ENCODE measurements at places on chromosomes 4 and X.

DNA sequence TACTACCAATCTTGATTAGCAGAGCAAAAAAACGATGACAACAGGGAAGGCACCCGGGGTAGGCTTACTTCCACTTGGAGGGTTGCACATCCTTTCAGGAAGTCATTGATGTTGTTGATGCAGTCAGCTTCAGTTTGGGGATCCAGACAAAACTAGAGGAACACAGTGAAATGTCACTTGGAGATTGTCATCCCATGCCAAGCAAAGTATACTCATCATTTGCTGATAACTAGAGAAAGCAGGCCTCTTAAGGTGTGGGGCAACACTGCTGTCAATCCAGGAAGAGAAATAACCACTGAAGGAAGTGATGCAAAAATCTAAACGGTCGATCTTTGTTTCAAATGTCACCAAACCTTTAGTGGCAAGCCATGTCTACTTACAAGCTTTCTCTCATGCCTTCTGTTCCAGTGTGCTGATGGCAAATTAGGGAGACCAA lies 1.4 kb downstream of the ARHGEF6 start:
- DNase-seq = no peak

DNA sequence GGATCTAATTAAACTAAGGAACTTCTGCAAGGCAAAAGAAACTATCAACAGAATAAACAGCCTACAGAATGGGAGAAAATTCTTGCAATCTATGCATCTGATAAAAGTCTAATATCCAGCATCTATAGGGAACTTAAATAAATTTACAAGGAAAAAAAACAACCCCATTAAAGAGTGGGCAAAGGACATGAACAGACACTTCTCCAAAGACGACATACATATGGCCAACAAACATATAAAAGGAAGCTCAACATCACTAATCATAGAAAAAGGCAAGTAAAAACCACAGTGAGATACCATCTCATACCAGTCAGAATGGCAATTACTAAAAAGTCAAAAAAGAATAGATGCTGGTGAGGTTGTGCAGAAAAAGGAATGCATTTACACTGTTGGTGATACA lies 134.8 kb upstream of the PAQR3 start:
- no peak for DNase-seq

DNA sequence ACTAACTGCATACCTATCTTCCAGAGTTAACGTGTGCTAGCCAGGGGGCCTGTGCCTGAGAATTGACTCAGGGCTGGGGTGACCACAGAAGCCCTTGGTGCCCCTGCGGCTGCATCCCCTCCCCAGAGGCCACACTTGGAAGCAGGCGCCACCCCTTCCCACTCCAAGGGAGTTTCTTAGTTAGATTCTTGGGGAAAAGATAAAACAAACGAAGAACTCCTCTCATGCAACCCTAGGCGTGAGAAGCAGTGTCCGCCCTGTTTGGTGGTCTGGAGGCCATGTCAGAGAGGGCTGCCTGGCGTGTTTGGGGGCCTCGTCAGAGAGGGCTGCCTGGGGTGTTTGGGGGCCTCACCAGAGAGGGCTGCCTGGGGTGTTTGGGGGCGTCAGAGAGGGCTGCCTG lies 50.3 kb upstream of the HGFAC start:
- no peak for DNase-seq

DNA sequence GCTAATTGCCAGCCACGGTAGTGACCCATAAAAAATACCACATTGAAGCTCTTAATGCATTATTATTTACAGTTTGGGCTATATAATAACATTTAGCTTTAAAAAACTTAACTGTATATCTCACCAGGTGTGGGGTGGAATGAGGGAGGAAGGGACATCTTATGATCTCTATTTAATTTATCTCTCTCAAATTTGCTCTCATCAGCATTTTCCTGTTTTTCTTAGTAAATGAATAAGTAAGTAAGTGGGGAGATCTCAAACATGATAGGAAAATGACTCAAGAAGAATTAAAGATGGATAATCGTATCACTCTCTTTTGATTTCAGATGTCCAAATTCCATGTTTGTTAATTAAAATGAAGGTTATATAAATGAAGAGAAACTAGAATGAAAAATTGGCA lies 200.7 kb upstream of the NR3C2 start:
- no peak for DNase-seq

DNA sequence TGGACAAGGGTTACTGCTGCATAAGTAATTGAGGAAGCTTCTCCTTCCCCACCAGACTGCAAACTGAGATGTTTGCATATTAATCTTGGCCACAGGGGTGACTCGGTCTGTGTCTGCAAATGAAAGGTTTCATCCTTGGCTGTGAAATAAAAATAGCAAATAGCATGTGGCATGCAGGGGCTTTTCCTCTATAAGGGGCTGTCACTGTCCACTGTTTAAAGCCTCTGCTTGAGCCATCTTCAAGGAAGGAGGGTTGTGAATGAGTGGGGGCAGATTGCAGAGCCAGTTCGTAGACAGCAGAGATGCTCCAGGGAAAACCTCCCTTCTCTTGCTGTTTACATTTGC lies 33.3 kb downstream of the TMSB4X start:
- no peak for DNase-seq

DNA sequence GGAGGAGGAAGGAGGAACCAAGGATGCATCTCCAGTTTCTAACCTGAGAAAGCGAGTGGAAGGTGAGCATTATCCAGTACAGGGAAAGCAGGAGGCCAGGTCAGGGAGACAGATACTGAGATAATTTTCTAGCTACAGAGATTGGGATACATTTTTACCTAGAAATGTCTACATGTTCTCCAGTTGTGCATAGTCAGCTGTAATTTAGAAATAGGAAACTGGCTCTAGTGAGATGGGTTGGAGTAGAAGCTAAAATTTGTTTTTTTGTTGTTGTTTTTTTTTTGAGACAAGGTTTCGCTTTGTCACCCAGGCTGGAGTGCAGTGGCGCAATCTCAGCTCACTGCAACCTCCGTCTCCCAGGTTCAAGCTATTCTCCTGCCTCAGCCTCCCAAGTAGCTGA lies 71.3 kb downstream of the FNIP2 start:
- no peak for DNase-seq

DNA sequence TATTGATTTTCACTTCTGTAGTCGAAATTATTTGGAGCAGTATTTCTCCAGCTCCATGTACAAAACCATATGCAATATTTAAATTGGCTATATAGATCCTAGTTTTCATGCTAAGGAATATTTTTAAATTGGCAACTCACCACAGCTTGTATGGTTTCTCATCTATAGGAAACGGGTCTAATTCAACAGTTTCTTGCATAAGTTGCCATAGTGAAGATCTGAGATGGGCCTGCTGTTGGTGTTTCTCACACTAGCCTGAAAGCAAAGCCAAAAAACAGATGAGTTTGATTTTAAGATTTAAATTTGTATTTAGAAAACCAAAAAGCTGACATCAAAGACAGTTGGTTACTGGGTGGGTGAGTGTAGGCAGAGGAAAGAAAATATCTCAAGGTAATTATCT lies 5.5 kb downstream of the MAPK10 start:
- DNase-seq = no peak

- DNase-seq = no peak
Observed at GRCh38 chr4:74651198-74651597, 143.1 kb downstream of the BTC start.

- no peak for DNase-seq
Observed at GRCh38 chr4:123433573-123433972, 37.0 kb downstream of the SPRY1 start.

- DNase-seq = no peak
Observed at GRCh38 chr4:26343038-26343398, 22.2 kb downstream of the RBPJ start.

DNA sequence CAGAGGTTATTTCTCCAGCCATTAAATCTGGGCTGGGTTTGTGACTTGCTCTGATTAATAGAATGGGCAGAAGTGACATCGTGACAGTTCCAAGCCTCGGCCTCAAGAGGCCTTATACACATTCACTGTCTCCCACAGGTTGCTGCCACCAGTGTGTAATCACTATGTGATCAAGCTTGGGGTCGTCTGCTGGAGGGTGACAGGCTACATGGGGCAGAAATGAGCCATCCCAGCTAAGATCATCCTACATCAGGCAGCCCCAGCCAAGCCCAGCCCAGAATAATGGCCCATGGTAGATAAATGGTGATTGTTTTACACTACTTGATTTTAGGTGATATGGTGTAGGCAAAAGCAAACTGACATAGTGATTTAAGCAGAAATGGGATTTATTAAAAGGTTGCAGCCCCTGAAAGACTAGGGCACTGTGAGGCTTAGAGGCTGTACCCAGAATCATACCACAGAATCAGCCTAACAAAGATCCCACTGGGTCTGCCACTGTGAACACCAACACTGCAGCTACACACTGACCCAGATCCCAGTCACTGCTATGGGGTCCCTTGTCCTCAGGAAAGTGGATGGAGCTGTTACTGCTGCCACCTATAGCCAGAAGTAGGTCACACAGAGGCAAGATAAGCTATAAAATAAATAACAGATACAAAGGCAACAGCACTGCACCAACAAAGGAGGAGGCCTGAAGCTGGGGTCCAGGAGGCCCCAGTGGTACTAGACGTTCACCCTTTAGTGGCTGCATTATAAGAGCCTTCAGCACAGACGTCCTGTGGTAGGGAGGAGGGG lies 159.6 kb upstream of the RBPJ start:
- no peak for DNase-seq
